ENCODE measurements at places on chromosomes 16 and 17. TPM values are rescaled to one million over a fixed set of nuclear protein-coding genes. Genes with fewer than 3 reads are reported as not detected.

The SLC16A11 gene
- 0.11 TPM for total RNA-seq

The HELZ gene
- 45.5 TPM for total RNA-seq

The IRX3 gene
- 0.12 TPM for total RNA-seq

The TSPAN10 gene
- 1.3 TPM for total RNA-seq

The TTC19 gene
- 33.9 TPM for total RNA-seq

The CLEC18B gene
- total RNA-seq: 0.33 TPM

The ACSM2A gene
- total RNA-seq: not detected

The DPEP3 gene
- total RNA-seq: not detected

The CLDN6 gene
- total RNA-seq: not detected

The GJD3 gene
- 0.87 TPM for total RNA-seq

The IGF2BP1 gene
- 0.44 TPM for total RNA-seq

The PDE6G gene
- total RNA-seq: not detected

The TBC1D28 gene
- total RNA-seq: not detected

The KRT24 gene
- total RNA-seq: not detected

The TP53TG3 gene
- total RNA-seq: not detected

The KRT40 gene
- total RNA-seq: not detected

The TBKBP1 gene
- 11.1 TPM for total RNA-seq

The NACA2 gene
- total RNA-seq: not detected

The KRTAP4-16 gene
- total RNA-seq: not detected

The PERCC1 gene
- total RNA-seq: not detected

The ABCC11 gene
- total RNA-seq: 0.11 TPM

The DPEP1 gene
- not detected for total RNA-seq

The NKD1 gene
- total RNA-seq: under 0.01 TPM

The CRHR1 gene
- total RNA-seq: not detected

The ZNF469 gene
- 1.4 TPM for total RNA-seq

The AANAT gene
- total RNA-seq: not detected

The TPSD1 gene
- not detected for total RNA-seq

The KRTAP4-3 gene
- total RNA-seq: not detected

The KRT16 gene
- total RNA-seq: 0.12 TPM

The MPP2 gene
- 2.1 TPM for total RNA-seq

The TIMM22 gene
- total RNA-seq: 12.9 TPM

The HCRT gene
- total RNA-seq: not detected

The TNFSF13 gene
- total RNA-seq: 0.44 TPM

The MYO15A gene
- total RNA-seq: 0.50 TPM

The CCDC144A gene
- total RNA-seq: 9.1 TPM

The MAP1LC3B gene
- 27.8 TPM for total RNA-seq

The SEPTIN12 gene
- not detected for total RNA-seq

The NPIPB13 gene
- total RNA-seq: 0.75 TPM

The CCL7 gene
- total RNA-seq: 0.89 TPM

The EEF2KMT gene
- 16.6 TPM for total RNA-seq

The CCL16 gene
- not detected for total RNA-seq

The GPT2 gene
- total RNA-seq: 17.9 TPM

The ZNF423 gene
- total RNA-seq: 0.62 TPM

The HOXB7 gene
- 1.4 TPM for total RNA-seq
